ENCODE measurements at places on chromosomes 11 and 22.
A peak's percentile ranks its signal among the peaks of the same experiment; 100 is the strongest.

GRCh38 chr22:48439560-48440135 is 1388.0 kb downstream of the BRD1 start:
- DNase-seq, result no peak

- DNase-seq, result no peak
Measured at GRCh38 chr11:59271811-59272327, 59.1 kb upstream of the MPEG1 start.

DNA sequence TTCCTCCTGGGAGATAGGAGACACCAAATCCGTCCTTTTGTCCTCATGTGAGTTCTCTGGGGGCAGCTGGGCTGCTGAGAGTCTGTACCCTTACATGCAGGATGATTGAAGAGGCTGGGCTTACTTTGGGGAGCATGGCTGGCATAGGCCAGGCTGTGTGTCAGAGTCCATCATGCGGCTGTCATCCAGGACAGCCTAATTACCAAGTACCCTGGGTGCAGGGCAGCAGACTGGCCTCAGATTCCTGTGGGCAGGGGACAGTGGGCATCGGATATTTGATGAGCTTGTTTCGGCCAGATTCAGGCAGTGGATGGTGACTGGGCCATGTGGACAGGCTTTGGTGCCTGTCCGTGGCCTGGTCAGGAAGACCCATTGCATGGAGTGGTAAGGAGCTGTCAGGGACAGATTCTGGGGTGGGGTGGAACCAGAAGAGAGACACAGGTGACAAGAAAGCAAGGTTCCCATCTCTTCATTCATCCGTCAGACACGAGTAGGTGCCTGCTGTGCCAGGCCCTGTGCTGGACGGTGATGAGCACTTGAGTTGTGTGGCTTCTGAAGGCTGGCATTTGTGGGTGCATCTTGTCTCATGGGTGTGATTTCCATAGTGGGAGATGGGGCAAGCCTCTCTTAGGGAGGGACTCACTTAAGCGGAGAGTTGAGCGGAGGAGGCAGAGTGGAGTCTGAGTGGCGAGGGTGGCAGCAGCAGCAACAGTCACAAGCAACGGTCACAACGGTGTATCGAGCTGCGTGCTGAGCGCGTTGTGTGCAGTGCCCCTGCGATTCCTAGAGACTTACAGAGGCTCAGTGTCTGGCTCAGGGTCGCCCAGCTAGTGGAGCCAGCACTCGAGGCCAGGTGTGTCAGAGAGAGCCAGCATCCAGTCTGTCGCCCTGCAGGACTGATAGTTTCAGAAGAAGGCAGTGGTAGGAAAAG is 48.7 kb downstream of the TBC1D22A start:
- DNase-seq, result no peak

DNA sequence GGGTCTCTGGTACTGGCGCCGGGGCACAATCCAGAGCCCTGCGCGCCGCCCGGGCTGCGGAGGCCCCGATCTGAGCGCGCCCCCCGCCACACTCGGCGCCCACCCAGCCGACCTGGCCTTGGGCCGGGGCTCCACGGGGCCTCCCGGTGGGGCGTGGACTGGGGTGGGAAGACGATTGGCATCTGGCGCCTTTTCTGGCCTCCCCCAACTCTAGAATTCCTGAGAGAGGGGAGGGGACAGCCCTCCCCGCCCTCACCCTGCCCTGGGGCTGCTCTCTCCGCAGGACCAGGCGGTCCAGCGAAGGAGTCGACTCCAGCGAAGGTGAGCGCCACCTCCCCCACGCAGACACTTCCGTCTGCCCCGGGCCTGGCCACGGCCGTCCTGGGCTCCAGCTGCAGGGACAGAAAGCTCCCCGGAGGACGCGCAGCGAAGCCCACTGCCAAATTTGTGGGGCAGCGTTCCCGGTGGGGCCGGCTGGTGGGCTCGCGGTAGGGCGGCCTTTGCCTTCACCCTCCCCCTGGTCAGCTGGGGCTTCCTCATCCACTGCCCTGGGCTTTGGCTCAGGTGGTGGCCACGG is 593 bp downstream of the SSH3 start:
- DNase-seq, result peak; percentile 39

DNA sequence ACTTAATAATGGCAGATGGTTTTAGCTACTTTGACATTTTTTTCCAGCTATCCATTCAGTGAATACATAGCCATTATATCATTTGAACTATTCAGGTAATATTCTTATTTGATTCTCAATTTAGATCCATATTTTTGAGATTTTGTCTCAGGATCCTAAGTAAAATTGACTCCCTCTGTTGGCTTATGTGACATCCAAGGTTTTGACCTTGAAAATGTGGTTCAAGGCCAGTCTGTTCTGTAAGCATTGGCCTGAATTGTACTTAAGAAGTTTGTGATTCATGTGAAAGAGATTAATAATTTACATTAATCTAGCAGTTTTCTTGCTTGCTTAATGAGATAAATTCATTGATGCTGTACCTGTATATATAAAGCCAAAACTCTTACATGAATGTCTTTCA is 1.6 kb upstream of the SLC17A6 start:
- no peak for DNase-seq

GRCh38 chr22:30866811-30867271 is 101.7 kb downstream of the MORC2 start:
- peak; percentile 34 for DNase-seq
